ENCODE measurements at places on chromosomes 7 and 10. TPM values are rescaled to one million over a fixed set of nuclear protein-coding genes. Genes with fewer than 3 reads are reported as not detected.

Gene VWA2
- total RNA-seq: not detected

Gene TRIM50
- not detected for total RNA-seq

Gene OR6V1
- total RNA-seq: not detected

Gene CACNB2
- total RNA-seq: not detected

Gene EPDR1
- total RNA-seq: 1.8 TPM

Gene GTF2IRD1
- total RNA-seq: 4.6 TPM

Gene TMEM229A
- total RNA-seq: not detected

Gene FGFBP3
- 1.5 TPM for total RNA-seq

Gene ASAH2B
- total RNA-seq: 10.3 TPM

Gene BPGM
- total RNA-seq: 17.5 TPM

Gene CYP2C19
- not detected for total RNA-seq

Gene SCIN
- total RNA-seq: 0.64 TPM

Gene MYL10
- total RNA-seq: not detected

Gene TAC1
- 0.62 TPM for total RNA-seq

Gene ATP6V0E2
- total RNA-seq: 33.9 TPM
